Hematopoietic multipotent progenitor cell treated with erythropoietin and hydrocortisone succinate and interleukin-3 and kit ligand, for 8 days (in vitro differentiated cells): ENCODE measurements at places on chromosomes 2 and 18.

DNA sequence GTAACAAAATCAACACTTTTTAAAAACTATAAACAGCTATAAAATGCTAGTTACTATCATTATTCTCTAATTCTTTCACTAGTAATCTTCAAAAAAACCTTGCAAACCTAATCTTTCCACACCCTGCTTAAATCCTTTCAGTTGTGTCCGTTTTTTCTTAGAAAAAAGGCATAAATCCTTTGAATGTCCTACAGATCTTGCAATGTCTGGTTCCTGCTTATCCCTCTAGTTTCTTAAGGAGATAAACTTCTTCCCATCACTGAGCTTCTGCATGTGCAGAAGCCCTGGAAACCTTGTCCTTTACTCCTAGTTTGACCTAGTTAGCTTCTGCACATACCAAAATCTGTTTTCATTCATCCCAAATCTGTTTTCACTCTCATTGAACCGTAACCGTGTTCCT, 1.3 kb upstream of the PNO1 start:
- no peak for DNase-seq

GRCh38 chr2:120219766-120220165, 3.4 kb downstream of the TMEM185B start:
- DNase-seq = no peak

DNA sequence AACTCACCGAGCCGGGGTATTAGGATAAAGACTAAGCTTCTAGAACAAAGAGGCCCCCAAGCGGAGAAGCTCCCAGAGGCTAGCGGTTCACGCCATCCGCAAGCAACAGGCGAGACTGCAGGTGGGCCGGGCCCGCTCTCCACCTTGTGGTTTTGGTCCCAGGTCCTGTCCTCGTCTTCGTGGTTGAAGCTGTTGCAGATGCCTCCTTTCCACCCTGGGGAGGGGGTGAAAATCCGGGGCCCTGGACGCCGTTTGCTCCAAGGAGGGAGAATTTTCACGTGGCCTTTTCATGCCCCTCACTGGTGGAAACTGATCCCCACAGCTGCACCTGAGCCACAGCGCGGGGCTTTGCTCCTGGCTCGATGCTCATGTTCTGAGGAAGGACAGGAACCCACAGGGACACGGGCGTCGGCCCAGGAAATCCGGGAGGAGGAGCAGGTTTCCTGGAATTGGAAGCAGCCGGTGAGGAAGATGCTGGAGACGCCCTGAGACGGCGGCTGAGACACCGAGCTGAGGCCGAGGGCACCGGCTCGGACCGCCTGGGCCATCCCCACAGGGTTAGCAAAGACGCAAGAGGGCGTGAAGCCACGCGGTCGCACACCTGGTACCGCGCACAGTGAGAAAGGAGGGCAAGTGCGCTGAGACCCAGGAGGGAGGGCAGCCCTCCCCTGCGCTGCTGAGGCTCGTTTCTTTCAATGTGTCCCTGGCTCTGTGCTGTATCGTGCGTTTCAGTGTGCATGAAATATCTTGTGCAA, 54.7 kb upstream of the SALL3 start:
- no peak for DNase-seq

- peak; percentile 57 for DNase-seq
These were observed 58.2 kb downstream of the KLHL14 start for GRCh38 chr18:32714571-32715148.

DNA sequence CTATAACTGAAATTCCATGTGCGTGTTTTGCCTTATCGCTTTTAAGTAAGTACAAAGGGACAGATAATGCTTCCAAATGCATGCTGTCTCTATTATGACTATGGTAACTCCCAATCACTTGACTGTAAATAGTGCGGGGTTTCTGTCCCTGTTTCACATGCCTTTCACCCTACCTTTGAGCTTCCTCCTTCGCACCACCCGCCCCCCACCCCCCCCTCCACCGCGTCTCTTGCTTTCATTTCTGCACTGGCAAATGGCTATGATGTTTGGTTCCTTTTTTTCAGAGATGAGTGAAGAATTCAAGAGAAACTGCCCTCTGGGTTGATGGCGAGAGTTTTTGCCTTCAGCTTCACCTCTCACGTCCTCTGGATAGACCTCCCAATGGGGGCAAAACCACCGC, 25.0 kb upstream of the SPP2 start:
- DNase-seq = no peak

- DNase-seq = no peak
These were observed 505 bp downstream of the FOXI3 start for GRCh38 chr2:88451811-88452564.

DNA sequence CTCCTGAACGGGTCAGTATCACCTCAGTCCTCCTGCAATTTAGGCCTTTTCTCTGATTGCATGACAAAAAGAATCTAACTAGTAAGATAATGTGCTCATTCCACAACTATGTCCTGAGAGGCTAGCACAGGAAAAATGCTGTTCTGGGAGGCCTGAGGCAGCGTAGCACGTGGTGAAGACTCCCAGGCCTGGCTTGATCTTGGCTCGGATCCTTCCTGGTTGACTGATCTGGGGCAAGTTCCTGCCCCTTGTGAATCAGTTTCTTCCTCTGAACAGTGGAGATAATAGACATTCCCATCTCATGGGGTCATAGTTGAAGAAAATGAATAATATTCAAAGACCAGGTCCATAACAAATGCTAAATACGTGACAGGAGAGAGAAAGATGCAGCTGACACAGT, 12.3 kb downstream of the FBLN7 start:
- DNase-seq = no peak

DNA sequence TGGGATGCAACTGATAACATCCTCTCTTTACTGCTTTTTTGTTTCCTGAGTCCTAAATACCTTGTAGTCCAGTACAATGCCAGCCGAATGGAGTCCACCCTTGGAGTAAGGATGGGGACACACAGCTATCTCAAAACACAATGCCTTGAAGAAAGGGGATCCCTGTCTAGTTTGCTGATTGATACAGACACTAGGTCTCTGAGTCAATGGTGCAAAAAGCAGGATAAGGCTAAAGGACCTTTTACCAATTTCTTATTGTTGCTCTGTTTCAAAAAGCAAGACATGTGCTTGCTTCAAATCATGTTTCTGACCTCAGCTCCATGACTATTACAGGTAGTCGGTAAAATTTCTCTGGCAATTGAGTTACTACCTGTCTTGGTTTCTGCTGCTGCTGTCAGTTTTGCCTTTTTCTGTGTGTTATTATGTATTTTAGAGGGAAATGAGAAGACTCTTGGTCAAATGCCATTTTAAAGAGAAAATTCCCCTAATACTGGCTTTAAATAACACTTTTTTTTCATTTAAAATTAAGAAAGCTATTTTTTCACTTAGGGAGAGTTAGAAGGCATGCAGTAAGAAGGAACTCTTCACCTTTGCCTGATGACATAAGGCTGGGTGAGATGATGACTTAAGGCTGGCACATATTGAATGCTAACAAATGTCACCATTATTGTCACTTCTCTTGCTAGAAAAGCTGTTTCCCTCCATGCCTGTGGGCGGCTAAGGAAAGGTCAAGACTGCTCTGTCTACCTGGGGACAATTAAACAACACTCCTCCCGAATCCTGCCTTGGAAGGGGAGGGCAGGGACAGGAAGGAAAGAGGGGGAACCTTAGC, 4.9 kb upstream of the FIGLA start:
- no peak for DNase-seq

DNA sequence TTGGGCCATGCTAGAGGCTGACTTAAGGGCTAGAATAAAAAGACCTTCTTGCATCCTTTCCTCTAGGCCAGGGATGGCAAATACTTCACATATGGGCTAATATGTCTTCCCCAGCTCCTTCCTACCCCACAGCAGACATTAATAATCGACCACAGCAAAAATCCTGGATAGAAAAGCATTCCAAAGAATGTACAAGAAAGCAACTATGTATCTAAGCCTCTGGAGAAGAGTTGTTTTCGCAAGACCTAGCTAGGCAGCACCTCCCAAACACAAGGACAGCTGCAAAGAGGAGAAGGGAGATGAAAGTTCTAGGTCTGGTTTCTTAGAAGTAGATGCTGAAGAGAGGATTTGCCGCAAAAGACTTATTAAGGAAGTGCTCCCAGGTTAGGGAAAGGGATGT, 372.6 kb downstream of the SLC4A3 start:
- no peak for DNase-seq

DNA sequence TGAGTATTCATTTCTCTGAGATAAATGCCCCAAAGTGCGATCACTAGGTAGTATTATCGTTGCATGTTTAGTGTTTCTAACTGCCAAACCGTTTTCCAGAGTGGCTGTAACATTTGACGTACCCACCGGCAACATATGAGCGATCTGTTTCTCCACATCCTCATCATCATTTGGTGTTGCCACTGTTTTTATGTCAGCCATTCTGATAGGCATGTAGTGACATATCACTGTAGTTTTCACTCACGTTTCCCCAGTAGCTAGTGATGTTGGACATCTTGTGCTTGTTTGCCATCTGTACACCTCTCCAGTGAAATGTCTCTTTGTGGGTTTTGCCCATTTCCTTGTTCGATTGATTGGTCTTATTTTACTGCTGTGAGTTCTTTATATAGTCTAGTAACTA, 63.8 kb downstream of the ACAA2 start:
- DNase-seq = no peak

DNA sequence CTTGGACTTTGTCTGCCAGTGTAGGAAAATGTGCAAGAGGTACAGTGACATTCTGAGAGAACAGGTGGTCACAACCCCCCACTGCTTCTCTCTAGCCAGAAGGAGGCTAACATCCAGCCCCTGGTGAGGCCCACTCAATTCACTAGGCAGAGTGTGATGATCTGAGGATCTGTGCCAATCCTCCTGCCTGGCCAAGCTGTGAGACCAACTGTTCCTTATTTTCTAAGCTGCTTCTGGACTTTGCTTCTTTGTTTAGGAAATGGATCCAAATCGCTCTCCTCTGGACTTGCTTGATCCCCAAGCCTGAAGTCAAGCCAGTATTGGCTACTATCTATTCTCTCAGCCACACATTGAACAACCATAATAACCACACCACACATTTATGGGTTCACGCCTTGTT, 202.8 kb downstream of the PIK3C3 start:
- no peak for DNase-seq

DNA sequence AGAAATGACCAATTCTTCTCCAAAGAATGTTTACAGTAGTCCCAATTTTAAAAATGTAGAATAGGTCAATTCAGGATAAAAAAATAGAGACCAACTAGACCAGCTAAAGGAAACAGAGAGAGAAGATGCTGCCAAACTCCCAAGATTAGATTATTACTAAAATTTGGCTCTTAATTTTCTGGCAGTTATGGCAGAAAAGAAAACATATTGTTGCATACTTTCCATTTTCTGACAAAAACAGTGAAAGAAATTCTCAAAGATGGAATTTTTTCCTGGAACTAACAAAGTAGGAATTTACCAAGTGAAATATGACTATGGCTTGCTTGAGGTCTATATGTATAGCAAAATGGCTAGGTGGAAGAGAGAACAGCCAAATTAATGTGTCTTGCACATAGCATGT, 138.3 kb upstream of the STK17B start:
- DNase-seq = no peak

DNA sequence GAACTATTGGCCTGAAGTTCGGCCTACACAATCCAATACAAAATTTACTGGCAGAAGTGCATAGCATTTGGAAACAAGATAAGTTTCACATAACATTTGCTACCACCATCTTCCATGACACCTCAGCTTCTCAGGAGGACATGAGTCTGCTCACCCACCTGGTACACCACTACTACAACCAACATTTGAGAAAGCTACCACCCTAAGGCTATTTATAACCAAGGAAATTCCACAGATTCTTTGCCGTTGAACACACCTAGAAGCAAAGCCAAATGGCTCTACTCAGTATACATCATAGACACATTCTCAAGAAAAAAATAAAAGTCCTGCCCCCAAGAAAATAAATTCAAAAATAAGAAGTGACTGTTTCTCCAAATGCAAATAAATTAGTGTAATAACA, 145.3 kb downstream of the SPAG16 start:
- no peak for DNase-seq

DNA sequence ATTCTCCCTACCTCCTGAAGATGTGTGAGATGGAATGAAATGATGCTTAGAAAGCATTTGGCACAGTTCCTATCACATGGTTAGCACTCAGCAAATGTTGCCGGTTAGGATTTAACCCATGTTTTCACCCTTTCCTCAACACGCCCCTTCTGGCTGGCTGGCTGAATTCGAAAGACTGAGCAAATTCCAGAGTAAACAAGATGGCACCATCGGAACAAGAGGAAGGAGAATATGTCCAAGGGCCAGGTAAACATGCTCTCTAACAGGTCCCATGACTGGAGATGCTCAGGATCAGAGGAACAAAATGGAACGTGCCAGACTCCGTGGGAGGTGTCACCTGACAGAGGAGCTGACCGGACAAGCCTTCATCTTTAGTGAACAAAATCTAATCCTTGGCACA, 145.6 kb downstream of the ANKRD44 start:
- DNase-seq = peak; percentile 11

DNA sequence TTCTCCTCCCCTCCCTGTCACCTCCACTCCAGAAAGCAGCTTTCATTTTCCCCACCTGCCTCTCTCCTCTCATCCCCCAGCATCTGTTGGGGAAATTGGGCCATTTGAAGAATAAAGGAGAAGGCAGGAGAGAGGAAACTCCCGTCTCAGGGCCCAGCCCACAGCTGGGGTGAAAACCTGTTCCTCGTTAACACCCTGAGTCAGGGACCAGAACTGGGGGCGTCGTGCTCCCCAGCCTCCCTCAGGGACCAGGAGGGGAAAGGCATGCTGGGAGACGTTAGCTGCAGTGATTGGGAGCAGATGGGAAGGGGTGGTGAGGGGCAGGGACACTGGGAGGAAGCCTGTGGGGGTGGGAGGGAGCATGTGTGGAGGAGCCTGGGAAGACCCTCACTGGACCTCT, 251.3 kb downstream of the DYSF start:
- no peak for DNase-seq

- no peak for DNase-seq
These were observed 12.4 kb upstream of the INO80C start for GRCh38 chr18:35510076-35510651.
